Dorsolateral prefrontal cortex (tissue), 122 donors: ENCODE measurements at places on chromosomes 6 and 20. TPM values are rescaled to one million over a fixed set of nuclear protein-coding genes. Genes with fewer than 3 reads are reported as not detected.

Gene FHL5
- total RNA-seq, result 1.9 TPM

Gene DYNLT1
- total RNA-seq, result 46.9 TPM

Gene TRIM40
- not detected for total RNA-seq

Gene GSTA3
- not detected for total RNA-seq

Gene ABHD16B
- not detected for total RNA-seq

Gene TAAR1
- not detected for total RNA-seq

Gene MRPS18B
- total RNA-seq, result 37.1 TPM

Gene GJE1
- not detected for total RNA-seq

Gene MOG
- total RNA-seq, result 284 TPM

Gene RSPO3
- 4.6 TPM for total RNA-seq

Gene CLIC5
- total RNA-seq, result 6.6 TPM

Gene PCMTD2
- total RNA-seq, result 101 TPM

Gene EPHA7
- total RNA-seq, result 23.5 TPM

Gene DLK2
- 4.0 TPM for total RNA-seq

Gene CYP39A1
- 0.67 TPM for total RNA-seq

Gene CTCFL
- total RNA-seq, result not detected

Gene AVP
- total RNA-seq, result not detected

Gene MROH8
- 12.9 TPM for total RNA-seq

Gene CAGE1
- total RNA-seq, result not detected

Gene FOXA2
- not detected for total RNA-seq

Gene PPP1R16B
- total RNA-seq, result 130 TPM

Gene HLA-C
- total RNA-seq, result 137 TPM

Gene SMLR1
- total RNA-seq, result not detected

Gene BHLHE23
- not detected for total RNA-seq

Gene EMILIN3
- total RNA-seq, result 5.2 TPM

Gene GJA10
- total RNA-seq, result not detected
